ENCODE measurements at places on chromosomes 16 and 17.
A peak's percentile ranks its signal among the peaks of the same experiment; 100 is the strongest.

- no peak for DNase-seq
These were observed 131.4 kb downstream of the WWOX start for GRCh38 chr16:78230832-78231231.

DNA sequence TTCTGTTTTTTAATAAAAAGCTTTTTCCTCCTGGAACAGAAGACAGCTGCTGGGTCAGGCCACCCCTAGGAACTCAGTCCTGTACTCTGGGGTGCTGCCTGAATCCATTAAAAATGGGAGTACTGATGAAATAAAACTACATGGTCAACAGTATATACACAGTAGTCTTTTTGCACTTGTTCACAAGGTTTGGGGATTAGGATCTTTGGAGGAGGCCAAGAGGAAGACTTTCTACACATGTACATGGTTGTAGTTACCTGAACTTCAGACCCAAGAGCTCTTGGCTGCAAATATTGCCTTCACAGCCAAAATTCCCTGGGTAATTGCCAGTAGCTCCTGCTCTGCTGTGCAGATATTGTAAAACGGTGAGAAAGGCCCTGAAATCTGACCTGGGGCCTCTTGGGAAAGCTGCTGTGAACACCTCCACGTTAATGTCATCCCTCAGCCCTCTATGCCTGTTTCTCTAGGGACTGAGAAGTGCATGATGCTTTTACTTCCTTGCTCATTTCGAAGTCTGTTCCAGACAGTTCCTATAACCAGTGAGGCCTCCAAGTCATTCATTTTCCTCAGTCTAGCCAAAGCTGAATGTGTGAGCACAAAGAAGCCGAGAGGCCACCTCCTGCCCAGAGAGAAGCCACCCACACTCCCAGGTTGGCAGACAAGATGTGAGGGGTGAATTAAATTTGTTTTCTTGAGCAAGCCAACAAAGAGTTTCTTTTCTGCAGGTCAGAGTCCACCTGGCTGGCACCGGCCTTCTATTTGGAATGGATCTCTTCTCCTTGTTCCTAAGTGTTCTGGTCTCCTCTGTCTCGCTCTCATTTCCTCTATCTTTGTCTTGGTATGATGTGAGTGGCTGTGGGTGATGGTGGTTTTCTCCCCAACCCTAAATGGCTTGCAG is 15.9 kb downstream of the ANKRD40 start:
- no peak for DNase-seq

- no peak for DNase-seq
These were observed 160.3 kb downstream of the SHISA9 start for GRCh38 chr16:13061691-13062090.

- DNase-seq, result no peak
These were observed 58.0 kb downstream of the KANSL1 start for GRCh38 chr17:46135126-46135812.

DNA sequence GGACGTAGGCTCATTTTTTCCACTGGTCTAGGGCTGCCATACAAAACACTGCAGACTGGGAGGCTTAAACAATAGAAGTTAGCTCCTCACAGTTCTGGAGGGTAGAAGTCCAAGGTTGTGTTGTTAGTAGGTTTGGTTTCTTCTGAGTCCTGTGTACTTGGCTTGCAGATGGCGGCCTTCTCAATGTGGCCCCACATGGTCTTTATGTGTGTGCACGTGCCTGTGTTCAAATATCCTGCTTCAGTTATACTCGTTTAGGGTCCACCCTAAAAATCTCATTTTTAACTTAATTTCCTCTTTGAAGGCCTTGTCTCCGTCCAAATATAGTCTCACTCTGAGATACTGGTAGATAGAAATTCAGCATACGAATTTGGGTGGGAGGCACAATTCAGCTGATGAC is 542.4 kb downstream of the HAPSTR1 start:
- DNase-seq, result no peak

GRCh38 chr16:73015612-73016487 is 32.1 kb downstream of the ZFHX3 start:
- DNase-seq, result no peak

GRCh38 chr17:45243750-45244149 is 18.1 kb downstream of the SPATA32 start:
- DNase-seq, result no peak

- DNase-seq, result no peak
These were observed 2.4 kb downstream of the GSDMA start for GRCh38 chr17:39965017-39965699.

- peak; percentile 88 for DNase-seq
These were observed at the start of gene WIPF2 for GRCh38 chr17:40218740-40219593. WIPF2 (plus strand) TSS chr17:40219304; CDS start chr17:40256460, 37,156 bp downstream.

- DNase-seq, result no peak
These were observed 120.2 kb upstream of the XYLT1 start for GRCh38 chr16:17590711-17591654.

GRCh38 chr17:31374503-31374902 is 17.0 kb upstream of the RAB11FIP4 start:
- DNase-seq, result no peak

DNA sequence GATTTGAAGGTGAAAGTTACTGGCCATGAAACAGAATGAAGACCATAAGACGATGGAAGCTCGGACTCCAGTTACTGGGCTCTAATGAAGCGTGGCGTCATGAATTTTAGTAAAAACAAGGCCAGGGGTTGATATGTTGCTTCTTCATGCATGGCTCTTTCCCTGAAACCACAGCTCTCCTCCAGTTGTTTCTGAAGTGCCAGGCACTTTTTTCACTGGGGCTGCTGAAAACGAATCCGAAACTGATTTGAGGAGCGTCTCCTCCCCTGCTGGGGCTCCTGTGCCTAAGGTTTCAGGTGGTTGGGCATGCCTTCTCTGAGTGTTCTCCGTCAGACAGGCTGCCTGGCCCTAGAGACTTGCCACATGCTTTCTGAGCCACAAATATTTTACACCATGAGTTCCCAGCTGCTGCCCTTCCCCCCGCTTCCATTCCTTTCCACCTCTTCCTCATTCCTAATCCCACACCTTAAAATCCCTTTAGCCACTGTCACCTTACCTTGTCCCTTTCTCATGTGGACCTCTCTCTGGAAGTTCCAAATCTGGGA is 3.7 kb upstream of the MYL4 start:
- peak; percentile 37 for DNase-seq

GRCh38 chr16:69309316-69309715 is 1.8 kb upstream of the VPS4A start:
- DNase-seq, result no peak

DNA sequence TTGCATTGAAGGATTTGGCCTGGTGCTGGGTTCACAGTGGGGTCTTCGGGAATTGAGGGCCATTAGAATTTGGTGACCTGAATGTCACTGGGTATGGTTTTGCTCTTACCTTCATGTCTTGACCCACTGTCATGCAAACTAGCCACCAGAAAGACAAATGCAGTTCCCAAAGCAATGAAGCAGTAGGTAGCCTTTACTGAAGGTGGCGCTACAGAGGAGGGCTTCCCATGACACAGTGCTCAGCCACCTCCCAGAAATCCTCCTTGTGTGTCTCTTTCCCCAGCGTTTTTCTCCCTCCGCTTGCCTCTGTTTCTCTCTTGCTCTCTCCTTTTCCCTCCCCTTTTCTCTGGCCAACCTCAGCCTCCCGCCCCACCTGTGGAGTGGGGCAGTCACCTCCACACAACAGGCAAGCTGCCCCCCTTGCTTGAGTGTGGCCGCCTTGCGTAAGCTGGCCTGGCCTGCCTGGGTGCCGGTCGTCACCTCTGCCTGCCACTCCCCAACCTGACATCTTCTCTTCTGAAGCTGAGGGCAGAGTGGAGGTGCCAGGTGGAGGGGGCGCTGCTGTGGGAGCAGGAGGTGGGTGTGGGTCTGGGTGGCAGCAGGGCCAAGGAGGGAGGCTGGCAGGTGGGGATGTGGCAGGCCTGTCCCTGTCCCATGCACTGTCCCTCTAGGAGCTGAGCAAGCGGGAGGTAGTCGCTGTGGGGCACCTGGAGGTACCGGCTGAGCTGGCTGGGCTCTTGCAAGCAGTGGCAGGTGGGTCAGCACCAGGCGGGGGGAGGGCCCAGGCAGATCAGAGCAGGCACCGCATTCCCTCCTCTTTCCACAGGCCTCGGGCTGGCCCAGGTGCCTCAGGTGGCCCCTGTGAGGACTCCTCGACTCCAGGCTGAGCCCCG is 34.7 kb downstream of the MYO15A start:
- DNase-seq, result no peak

DNA sequence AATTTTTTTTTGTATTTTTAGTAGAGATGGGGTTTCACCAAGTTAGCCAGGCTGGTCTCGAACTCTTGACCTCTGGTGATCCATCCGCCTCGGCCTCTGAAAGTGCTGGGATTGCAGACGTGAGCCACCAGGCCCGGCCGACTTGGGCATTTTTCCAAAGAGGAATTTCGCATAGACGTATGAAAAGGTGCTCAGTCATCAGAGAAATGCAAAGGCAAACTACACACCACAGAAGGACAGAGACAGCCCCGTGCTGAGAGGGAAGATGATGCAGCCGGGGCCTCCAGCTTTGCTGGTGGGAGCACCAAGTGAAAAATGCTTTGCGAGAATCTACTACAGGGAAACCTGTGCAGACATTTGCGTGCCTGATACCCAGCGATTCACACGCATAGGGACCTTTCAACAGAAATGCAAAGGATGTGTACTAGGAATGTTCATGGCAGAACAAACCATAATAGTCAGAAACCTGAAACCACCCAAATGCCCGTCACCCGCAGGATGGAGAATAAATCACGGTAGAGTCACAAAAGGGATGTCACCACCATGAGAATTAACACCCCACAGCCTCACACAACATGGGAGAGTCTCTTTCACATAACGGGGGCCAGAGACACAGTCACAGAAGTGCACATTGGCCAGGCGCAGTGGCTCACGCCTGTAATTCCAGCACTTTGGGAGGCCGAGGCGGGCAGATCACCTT is 5.2 kb downstream of the RAB40B start:
- DNase-seq, result no peak

GRCh38 chr17:33038740-33039139 is 47.1 kb downstream of the SPACA3 start:
- no peak for DNase-seq

DNA sequence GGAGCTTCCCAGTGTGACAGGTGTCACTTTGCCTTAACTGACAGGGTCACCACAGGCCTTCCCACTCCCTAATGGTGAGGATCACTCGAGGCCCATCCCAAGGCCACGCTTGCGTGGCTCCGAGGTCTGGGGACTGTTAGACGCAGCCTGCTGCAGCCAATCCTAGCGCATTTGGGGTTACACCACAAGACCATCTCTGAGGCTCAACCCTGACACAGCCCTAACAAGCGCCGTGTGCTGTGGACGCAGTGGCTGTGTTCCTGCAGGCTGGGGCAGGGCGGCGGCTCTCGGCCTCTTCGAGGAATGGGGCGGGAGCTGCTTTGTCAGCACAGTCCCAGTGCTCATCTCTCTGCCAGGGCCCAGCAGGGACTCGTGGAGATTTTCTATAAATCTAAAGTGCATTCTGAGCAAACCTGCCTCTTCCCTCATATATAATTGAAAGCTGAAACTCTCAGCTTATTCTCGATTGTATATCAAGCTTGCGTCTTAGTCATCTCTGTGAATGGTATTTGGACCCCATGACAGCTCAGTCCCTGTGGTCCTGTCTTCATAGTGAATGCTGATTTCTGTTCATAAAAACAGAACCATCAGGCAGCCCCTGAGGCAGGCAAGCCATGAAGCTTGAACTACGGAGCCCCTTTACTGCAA is 65.8 kb upstream of the CHMP6 start:
- no peak for DNase-seq

DNA sequence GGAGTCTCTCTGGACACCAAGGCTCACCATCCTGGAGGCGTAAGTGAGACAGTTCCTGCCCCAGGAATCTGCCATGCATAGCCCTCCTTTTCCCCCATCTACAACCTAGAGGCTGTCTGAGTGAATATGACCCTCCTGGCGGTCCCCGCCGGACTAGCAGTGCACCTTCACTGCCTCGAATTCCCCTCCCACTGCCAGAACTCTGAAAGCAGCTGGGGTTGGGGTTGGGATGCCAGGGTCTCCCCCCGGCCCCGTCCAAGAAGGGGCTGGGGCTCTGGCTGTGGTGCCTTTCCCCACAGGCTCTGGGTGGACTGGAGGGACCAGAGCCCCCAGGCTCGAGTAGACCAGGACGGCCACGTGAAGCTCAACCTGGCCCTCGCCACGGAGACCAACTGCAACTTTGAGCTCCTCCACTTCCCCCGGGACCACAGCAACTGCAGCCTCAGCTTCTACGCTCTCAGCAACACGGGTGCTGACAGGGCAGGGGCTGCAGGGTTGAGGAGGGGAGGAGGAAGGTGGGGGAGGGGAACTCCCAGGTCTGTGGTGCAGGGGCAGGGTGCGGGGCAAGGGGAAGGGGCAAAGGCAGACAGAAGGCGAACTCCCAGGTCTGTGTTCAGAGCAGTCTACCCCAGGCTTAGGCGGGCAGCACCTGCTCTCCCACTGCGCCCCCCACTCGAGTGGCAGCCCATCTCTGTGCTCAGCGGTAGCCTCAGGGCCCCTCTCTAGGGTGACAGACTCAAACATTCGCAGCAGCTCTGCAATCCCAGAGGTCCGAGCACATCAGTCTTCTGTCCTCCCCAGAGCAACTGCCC is 1.2 kb downstream of the ZACN start:
- DNase-seq, result no peak

DNA sequence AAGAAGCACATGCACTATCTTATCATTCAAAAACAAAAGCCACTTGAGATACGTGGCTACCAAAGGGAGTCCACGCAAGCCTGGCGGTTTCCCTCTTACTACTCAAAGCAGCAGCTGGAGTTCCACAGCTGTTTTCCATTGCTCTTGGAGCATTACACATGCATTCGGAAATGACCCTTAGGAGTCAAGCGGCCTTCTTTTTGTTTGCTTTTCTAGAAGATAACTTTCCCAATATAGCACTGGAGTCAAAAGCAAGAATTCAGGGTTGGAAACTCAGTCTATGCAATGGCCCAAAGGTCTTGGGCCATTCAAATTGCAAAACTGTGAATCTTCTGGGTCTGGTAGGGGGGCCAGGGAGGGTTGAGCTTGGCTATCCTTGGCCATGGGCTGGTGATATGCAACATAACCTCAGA is 97.8 kb upstream of the MAF start:
- no peak for DNase-seq

- no peak for DNase-seq
These were observed 397.4 kb downstream of the SOX9 start for GRCh38 chr17:72518159-72518732.

DNA sequence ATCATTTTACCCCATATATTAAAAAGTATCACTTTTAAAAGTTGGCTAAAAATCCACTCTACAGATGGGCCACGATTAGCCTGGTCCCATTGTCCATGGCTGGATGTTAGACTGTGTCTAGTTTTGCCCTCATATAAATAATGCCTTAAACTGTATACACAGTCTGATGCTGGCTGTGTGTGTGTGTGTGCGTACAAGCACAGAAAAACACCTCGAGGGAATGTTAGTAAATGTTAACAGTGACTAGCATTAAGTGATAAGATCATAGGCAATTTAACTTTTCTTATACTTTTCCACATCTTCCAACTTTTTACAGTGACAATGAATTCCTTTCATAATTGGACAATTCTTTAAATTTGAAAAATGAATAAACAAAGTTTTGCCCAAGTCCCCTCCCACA is 8.2 kb downstream of the NOS2 start:
- no peak for DNase-seq

GRCh38 chr17:43018932-43019331 is 3.3 kb downstream of the VAT1 start:
- DNase-seq, result no peak
